Spinal cord (tissue), 10 donors: ENCODE measurements at places on chromosomes 12 and 14. TPM values are rescaled to one million over a fixed set of nuclear protein-coding genes. Genes with fewer than 3 reads are reported as not detected.

- no peak for DNase-seq
Measured at GRCh38 chr14:94377866-94378470, 10.4 kb downstream of the SERPINA1 start.

DNA sequence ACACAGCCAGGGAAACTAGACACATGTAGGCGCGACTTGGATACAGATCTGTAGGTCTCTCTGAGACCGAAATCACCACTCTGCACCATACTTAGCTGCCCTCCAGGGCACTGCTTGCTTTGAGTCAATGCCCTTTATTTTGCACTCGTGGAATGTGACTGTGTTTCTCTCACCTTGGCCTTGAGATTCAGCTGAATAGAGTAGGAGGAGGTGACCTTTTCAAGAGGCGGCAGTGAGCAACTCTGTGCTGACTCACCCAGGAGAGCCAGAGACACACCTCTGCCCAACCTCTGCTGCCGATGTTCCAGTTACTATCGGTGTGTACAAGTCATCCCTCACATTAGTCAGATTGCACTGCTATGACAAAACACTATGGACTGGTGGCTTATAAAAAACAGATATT, 583.4 kb downstream of the VRK1 start:
- DNase-seq = no peak

DNA sequence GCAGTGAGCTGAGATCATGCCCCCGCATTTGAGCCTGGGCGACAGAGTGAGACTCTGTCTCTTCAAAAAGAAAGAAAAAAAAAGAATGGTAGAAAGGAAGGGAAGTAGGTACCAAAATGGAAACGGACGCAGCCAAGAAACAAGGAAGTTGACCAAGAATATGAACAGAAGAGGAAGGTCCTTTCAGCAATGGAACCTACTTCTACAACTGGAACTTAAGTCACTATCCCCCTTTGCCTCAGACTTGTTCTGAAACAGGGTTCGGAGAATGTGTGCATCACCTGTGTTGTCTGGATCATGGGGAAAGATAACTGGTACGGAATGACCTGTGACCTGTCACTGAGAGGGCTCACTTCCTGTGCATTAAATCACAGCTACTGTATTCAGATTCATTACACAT, 43.9 kb upstream of the RNASE1 start:
- no peak for DNase-seq

GRCh38 chr12:61804301-61804700, 455.9 kb upstream of the USP15 start:
- no peak for DNase-seq

- no peak for DNase-seq
Measured at GRCh38 chr12:127685491-127685890, 581.5 kb upstream of the TMEM132C start.

DNA sequence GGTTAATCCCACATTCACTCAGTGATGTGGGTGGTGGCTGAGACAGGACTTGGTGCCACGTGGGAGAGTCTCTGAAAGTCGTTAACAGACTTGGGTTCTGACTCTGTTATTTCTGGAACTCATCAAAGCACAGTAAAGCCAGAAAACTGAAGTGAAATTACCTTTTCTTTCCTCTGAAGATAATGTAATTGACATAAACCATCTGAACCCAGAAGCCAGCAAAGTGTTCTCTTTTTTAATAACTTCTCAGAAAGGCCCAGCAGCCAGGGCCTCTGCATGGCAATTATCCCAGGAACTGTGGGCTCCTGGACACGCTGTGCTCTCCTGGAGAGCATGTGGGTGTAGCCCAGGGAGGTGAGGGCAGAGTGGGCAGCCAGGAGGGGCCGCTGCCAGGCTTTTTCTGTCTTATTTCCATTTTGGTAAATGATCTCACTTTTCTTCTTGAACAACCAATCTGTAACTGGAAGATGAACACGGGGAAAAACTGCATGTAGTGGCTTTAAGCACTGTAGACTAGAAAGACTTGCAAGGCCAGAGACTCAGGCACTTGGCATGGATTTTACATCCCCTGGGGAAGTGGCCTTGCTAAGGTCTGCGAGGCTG, 444.1 kb upstream of the TMEM132C start:
- peak; percentile 17 for DNase-seq

DNA sequence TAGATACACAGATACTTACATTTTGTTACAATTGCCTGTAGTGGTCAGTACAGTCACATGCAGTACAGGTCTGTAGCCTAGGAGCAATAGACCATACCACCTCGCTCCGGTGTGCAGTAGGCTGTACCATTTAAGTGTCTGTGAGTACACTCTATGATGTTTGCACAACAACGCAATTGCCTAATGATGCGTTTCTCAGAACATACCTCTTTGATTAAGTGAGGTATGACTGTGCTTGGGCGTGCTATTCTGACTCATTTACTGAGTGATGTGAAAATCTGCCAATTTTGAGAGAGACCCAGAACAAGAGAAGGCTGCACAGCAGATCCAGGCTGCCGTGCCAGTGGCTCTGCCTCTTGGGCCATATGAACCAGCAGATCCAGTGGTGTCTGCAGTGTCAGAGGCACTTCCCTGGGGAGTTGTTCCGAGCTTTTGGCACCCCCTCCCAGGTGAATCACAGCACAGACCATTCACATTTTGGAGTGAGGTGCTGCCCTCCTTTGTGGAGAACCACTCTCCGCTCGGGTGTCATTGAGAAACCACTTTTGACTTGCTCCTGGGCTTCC, 20.4 kb downstream of the DLK1 start:
- no peak for DNase-seq

GRCh38 chr12:88188180-88188579, 46.1 kb downstream of the TMTC3 start:
- no peak for DNase-seq

DNA sequence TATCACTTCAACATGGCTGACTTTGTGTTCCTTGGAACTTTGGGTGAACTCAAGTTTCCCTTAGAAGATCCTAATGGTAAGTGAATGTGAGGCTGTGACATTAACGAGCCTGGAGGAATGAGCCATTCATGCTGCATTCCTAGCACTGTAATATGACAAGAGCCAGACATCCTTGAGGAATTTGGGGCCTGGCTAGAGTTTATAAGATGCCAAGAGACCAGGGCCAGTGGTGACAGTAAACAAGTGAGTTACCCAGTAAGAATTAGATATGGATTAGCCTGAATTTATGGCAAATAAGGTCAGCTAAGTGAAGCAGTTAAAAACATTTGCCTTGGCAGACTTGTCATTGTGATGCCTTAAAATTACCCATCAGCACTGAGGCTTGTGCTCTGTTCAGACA, 232.4 kb downstream of the AKAP6 start:
- DNase-seq = no peak

DNA sequence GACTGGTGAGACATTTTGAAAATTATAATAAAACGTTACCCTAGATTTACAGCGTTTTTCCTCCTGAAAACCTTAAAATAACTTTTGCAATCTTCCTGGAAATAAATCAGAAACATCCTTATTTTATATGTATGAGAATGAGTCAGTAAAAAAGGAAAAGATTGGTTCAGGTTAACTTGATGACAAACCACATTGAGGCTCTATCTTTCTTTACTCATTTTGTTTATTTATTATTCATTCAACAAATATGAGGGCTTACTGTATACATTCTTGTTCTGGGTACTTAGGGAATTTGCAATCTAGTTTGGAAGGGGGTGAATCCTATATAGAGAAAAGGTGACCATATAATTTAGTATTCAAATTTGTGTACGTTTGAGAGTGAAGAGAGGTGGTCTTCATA, 156.6 kb downstream of the UNC79 start:
- no peak for DNase-seq

GRCh38 chr12:130422676-130423075, 85.0 kb downstream of the PIWIL1 start:
- no peak for DNase-seq

DNA sequence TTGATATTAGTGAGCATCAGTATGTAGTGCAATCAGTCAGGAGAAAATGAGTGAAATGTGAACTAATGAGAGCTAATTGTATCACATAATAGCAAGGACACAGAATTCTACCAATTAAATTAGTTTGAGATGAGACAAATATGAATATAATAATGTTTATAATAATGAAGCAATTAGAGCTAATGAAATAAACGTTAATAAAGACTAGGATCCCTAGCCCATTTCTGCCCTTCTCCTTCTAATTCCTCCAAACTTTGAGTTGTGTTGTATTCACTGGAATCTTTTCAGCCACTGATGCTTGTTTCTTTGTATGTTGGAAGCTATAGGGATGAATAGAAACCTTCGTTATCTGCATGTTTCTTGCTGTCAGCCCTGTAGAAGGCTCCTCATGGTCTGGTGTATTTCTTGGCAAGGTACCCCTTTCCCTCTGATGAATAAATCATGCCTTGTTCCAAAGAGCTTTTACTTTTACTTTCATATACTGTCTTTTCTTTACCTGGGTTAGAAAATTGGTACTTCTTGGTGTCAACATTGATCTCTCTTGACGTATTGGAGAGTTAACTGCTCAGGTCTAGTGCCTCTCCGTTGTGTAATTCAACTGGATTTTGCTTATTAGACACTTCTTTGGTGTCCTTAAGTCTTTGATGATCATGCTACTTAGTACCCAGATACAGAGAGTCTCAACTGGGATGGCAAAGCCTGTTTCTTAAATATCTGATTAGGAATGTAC, 154.8 kb downstream of the PTCSC3 start:
- no peak for DNase-seq

DNA sequence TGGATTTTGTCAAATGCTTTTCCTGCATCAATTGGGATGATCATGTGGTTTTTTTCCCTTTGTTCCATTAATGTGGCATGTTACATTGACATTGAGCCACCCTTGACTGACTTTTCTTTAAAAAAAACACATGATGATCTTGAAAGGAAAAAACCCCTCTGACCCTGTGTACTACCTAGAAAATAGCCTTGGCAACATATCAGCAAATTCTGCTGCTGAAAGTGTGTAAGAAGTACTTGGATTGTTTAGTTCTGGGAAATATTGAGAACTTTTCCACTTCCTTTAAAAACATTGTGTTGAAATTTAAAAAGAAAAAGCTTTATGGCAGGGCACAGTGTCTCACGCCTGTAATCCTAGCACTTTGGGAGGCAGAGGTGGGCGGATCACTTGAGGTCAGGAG, 20.7 kb downstream of the ACACB start:
- no peak for DNase-seq

DNA sequence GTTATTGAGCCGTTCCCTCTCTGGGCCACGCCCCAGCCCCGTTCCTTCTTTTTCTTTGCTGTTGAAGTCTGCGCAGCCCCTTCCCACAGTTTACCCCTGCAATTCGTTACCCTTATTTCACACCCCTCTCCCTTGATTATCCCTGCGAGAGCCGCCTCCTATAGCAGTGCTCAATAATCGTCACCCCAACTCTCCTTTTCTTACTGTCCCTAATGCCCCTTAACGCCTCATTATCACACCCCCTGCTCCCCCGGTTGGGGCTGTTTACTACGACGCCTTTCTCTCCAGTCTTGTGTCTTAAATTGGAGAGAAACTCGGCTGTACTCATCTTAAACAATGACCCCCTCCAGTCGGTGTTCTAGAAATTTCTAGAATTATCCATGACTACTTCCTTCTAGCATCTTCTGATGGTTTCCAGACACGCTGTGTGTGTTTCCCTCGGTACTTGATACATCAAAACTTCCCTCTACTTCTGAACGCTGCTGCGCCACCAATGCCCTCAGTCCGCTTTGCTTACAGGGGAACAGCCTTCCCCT, 713 bp upstream of the FBXL14 start:
- DNase-seq = no peak

DNA sequence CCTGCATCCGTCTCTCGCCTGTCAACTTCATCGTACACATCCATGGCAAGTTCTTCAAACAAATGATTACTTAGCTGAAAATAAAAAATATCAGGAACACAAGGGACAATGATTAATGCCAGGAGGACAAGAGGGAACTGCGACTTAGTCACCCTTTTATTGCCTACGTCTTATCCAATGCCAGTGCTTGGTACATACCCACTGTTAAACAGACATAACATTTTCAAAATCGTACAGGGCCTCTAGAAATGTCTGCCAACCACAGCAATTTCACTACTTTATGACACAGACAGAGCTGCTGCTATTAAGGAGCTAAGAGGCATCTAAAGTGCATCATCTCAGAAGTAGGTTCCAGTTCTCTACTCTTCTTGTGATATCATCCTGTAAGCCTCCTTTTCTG, 34.6 kb downstream of the GIT2 start:
- DNase-seq = no peak

DNA sequence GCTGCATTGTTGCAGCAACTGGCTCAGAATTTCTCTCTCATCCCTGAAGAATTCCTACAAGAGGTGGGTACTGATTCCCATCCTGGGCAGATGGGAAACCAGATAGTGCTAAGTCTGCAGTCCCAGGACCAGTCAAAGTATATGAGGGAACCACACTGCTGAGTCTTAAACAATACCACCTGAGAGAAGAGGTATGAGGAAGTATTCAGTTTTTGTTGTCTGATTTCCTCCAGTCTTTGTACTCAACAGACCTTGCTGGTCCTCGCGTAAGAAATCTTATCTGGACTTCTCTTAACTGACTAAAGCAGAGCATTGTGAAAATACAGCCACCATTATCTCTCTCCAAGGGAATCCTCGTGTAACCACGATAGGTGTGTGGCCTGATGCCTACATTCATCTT, 3.6 kb upstream of the EDDM3A start:
- no peak for DNase-seq

DNA sequence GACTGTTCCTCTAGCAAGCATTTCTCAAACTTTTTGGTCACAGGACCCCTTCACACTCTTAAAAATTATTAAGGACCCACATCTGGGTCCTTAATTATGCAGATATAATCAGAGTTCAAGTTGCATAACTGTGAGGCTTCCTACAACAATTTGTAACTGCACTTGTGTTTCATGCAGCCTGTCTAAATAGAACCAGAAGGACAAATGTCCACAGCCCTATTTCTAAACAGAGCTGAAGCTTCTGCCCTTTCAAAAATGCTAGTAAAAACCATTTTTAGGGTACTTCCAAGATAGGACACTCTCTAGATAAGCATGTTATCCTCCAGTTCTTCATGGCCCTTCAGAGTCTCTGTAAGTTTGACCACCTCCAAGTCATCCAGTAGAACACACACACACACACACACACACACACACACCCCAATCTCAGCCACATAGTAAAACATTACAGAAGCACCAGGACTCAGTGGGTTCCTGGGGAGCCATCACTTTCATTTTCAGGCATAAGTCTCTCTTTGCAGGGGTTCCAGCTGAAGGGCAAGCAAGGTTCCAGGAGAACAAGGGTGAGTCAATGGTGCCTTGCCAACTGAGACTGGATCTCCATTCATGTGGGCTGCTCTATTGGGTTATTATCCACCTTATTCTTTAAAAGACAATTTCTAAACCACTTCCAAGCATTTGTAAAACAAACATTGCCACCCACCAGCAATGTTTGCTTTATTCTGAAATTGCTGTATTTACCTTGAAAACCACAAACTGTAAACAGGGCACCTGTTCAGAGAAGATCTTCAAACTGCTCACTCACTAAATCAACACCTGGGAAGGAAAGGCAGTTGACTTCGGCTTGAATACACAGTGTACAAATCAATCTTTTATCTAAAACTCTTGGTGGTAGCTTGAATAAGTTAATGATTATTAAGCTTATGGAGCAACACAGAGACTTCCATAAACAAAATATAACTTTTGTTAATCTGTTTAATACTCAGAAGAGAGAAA, 64.1 kb downstream of the ITPR2 start:
- DNase-seq = no peak

The BCL2L2 gene
- polyA plus RNA-seq = 37.4 TPM

The PROX2 gene
- 3.9 TPM for polyA plus RNA-seq

The BEST3 gene
- 2.2 TPM for polyA plus RNA-seq

The REM2 gene
- 8.2 TPM for polyA plus RNA-seq

The ARHGDIB gene
- polyA plus RNA-seq = 43.5 TPM

The FOXA1 gene
- polyA plus RNA-seq = 4.4 TPM

The KERA gene
- polyA plus RNA-seq = not detected

The RFX4 gene
- polyA plus RNA-seq = 90.3 TPM

The TMTC2 gene
- 21.1 TPM for polyA plus RNA-seq

The NR1H4 gene
- 1.0 TPM for polyA plus RNA-seq

The NPFF gene
- 5.9 TPM for polyA plus RNA-seq

The DLGAP5 gene
- 9.8 TPM for polyA plus RNA-seq

The HOXC5 gene
- 16.3 TPM for polyA plus RNA-seq
